ENCODE measurements at places on chromosomes 11 and 22. TPM values are rescaled to one million over a fixed set of nuclear protein-coding genes. Genes with fewer than 3 reads are reported as not detected.

- H3K27ac ChIP-seq, result no peak overlapping the region
- H3K4me1 ChIP-seq, result peaks cover 35% of the 10 kb centered on the region
Measured at GRCh38 chr11:33868647-33869461, 23.0 kb downstream of the LMO2 start.

GRCh38 chr11:121839781-121840180, 276.2 kb downstream of the BLID start:
- no peak overlapping the region for H3K4me3 ChIP-seq
- no peaks in the 10 kb centered on the region for H3K27me3 ChIP-seq
- no peak overlapping the region for H3K27ac ChIP-seq
- DNase-seq, result no peak

DNA sequence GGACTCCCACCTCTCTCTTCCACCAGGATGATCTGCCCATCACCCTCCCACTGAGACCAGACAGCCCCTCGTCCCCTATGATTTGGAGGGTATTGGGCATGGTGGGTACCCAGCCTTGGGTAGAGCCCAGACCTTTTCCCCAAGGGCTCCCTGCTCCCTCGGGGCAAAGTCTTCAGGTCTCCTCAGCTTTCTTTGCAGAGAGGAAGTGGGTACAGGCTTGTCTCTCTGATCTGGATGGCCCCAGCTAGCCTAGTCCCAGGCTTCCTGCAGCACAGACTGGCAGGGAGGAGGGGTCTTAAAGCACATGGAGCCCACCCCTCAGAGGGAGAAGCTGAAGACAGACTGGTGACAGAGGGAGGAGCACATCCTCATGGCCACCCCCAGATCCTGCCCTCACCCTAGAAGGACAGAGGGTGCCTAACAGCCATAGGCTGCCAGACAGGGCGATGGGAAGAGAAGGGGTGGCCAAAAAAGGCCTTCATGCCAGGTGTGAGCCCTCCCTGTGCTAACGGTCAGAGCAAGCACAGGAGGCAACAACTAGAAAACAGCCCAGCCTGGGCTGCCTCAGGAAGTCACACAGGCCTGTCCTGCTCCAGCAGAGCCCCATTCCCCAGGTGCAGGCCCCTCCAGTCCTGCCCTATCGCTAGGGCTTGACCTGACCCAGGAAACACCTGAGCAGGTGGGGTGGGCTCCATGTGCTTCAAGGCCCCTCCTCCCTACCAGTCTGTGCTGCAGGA, 30.4 kb downstream of the SLC22A12 start:
- H3K27ac ChIP-seq, result no peak overlapping the region
- peaks cover 6% of the 10 kb centered on the region for H3K4me1 ChIP-seq
- H3K4me3 ChIP-seq, result no peak overlapping the region
- DNase-seq, result no peak

DNA sequence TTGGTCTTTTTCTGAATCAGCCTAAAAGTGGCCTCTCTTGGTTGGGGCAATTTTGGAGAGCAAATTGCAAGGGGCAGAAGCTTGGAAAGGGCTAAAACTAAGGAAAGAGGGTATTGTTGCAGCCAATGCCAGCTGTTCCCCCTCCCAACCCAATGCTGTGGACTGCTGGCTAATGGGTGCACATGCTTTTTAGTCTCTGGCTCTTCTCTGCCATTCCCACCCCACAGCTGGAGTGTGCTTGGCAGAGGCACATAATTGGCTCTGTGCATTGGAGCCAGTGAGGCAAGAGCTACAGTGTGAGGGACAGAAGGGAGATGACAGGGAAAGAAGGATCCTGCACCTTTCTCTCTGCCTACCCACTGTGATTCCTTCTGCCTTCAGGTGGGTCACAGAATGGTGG, 140.0 kb downstream of the NECTIN1 start:
- no peak for DNase-seq
- H3K36me3 ChIP-seq, result no peaks in the 10 kb centered on the region
- peaks cover 15% of the 10 kb centered on the region for H3K4me1 ChIP-seq
- H3K27ac ChIP-seq, result no peak overlapping the region
- H3K4me3 ChIP-seq, result no peak overlapping the region

DNA sequence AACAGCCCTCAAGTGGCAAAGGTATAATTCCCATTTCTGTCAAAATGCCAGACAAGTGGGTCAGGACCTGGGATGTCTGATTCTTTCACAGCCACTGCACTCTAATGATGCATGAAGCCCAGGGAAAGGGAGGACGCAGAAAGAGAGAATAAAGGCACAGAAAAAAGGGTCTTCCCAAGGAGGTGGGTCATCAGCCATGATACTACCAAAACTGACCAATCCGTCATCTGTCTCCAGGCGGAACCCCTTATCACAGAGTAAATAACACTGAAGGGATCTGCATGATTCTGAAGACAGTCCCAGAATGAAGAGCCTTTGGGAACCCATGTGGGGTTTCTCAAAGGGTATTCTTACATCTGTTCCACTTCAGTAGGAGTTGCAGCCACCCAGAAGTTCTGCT, 73.8 kb upstream of the OPCML start:
- no peaks in the 10 kb centered on the region for H3K27me3 ChIP-seq
- no peaks in the 10 kb centered on the region for H3K4me1 ChIP-seq
- no peak overlapping the region for H3K4me3 ChIP-seq
- DNase-seq, result no peak
- H3K27ac ChIP-seq, result no peak overlapping the region
- no peaks in the 10 kb centered on the region for H3K36me3 ChIP-seq

- DNase-seq, result peak; percentile 59
- H3K4me1 ChIP-seq, result no peaks in the 10 kb centered on the region
- no peak overlapping the region for H3K4me3 ChIP-seq
- no peak overlapping the region for H3K27ac ChIP-seq
Measured at GRCh38 chr22:17891481-17892167, 117.4 kb upstream of the BID start.

The LARGE2 gene
- 107 TPM for total RNA-seq

The PKDREJ gene
- total RNA-seq, result not detected

The SAA4 gene
- not detected for total RNA-seq

GRCh38 chr11:94760296-94760695, 7.9 kb upstream of the AMOTL1 start:
- H3K36me3 ChIP-seq, result no peaks in the 10 kb centered on the region
- H3K4me3 ChIP-seq, result no peak overlapping the region
- H3K27ac ChIP-seq, result no peak overlapping the region
- peaks cover 18% of the 10 kb centered on the region for H3K4me1 ChIP-seq
- peaks cover 39% of the 10 kb centered on the region for H3K27me3 ChIP-seq
- DNase-seq, result no peak

- H3K27me3 ChIP-seq, result peaks cover 2% of the 10 kb centered on the region
- peak; percentile 19 for DNase-seq
- no peaks in the 10 kb centered on the region for H3K36me3 ChIP-seq
- no peak overlapping the region for H3K27ac ChIP-seq
- no peak overlapping the region for H3K4me3 ChIP-seq
Measured at GRCh38 chr22:38835888-38836301, 7.9 kb downstream of the NPTXR start.

- DNase-seq, result no peak
- H3K4me3 ChIP-seq, result no peak overlapping the region
- H3K4me1 ChIP-seq, result no peaks in the 10 kb centered on the region
Measured at GRCh38 chr22:47738472-47739013, 976.1 kb downstream of the TBC1D22A start.

DNA sequence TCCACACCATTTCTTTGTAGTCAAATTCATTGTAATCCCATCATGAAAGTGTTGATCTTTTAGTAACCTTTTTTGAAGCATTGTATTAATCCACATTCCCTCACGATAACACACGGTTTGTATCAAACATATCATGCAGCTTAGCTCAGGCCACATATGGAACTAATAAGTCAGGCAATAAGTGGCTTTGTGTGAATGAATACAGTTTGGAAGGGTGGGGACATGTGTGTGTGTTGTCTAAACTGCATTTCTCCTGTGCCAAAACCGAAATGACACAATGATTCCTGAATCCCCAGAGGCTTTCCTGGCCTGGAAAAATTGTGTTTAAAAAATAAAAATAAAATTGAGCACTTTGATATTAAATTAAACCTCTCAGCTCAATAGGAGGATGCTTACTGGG, 98.3 kb downstream of the WNT11 start:
- H3K27me3 ChIP-seq, result no peaks in the 10 kb centered on the region
- no peak overlapping the region for H3K27ac ChIP-seq
- no peak overlapping the region for H3K4me3 ChIP-seq
- H3K4me1 ChIP-seq, result no peaks in the 10 kb centered on the region
- DNase-seq, result no peak

DNA sequence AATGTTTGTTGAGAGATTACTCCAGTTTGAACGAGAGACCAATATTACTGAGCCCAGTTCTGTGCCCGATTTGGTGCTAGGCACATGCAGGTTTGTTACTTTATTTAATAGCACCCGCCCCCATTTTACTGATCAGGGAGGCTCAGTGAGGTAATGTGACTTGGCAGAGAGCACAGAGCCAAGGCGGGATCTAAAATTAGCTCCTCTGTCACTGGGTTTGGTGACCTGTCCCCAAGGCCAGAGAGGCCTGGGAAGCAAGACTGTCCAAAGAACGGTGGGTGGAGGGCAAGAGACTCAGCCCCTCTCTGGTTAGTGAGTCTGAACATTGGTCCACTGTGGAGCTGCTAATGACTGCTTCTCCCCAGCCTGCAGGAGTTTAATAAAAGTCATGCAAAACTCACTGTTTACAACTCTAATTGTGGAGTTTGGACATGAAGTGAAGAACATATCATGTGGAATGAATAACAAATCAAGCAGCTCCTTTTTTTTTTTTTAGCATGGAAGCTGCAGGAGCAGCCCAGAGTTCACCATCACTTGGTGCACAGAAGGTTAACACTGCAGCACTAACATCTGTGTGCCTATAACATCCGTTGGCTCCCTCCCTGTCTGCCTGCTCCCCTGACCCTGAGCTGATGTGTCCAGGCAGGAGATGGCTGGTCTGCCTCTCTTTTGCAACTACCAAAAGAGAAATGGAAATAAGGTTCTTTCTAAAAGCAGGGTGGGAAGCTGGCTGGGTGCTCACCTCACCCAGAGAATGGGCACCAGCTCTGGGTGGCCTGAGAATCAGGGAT, 39.0 kb downstream of the CSNK2A3 start:
- no peaks in the 10 kb centered on the region for H3K36me3 ChIP-seq
- H3K4me3 ChIP-seq, result no peak overlapping the region
- DNase-seq, result no peak
- no peak overlapping the region for H3K27ac ChIP-seq

The MMP11 gene
- total RNA-seq, result 12.1 TPM

- no peaks in the 10 kb centered on the region for H3K36me3 ChIP-seq
- H3K27ac ChIP-seq, result no peak overlapping the region
- H3K4me1 ChIP-seq, result no peaks in the 10 kb centered on the region
- peaks cover 22% of the 10 kb centered on the region for H3K27me3 ChIP-seq
- H3K4me3 ChIP-seq, result no peak overlapping the region
Measured at GRCh38 chr11:2814751-2815150, 70.8 kb downstream of the CDKN1C start.

- H3K27ac ChIP-seq, result no peak overlapping the region
- no peaks in the 10 kb centered on the region for H3K36me3 ChIP-seq
- no peak for DNase-seq
- H3K4me1 ChIP-seq, result peaks cover 32% of the 10 kb centered on the region
- H3K4me3 ChIP-seq, result no peak overlapping the region
Measured at GRCh38 chr11:61690706-61691379, 10.7 kb downstream of the DAGLA start.

The LGALS12 gene
- 0.62 TPM for total RNA-seq

The CCDC73 gene
- total RNA-seq, result not detected

The OR10A2 gene
- total RNA-seq, result not detected

- no peak overlapping the region for H3K27ac ChIP-seq
- no peak overlapping the region for H3K4me3 ChIP-seq
- H3K27me3 ChIP-seq, result no peaks in the 10 kb centered on the region
Measured at GRCh38 chr22:43883012-43883661, 8.7 kb downstream of the PNPLA5 start.

DNA sequence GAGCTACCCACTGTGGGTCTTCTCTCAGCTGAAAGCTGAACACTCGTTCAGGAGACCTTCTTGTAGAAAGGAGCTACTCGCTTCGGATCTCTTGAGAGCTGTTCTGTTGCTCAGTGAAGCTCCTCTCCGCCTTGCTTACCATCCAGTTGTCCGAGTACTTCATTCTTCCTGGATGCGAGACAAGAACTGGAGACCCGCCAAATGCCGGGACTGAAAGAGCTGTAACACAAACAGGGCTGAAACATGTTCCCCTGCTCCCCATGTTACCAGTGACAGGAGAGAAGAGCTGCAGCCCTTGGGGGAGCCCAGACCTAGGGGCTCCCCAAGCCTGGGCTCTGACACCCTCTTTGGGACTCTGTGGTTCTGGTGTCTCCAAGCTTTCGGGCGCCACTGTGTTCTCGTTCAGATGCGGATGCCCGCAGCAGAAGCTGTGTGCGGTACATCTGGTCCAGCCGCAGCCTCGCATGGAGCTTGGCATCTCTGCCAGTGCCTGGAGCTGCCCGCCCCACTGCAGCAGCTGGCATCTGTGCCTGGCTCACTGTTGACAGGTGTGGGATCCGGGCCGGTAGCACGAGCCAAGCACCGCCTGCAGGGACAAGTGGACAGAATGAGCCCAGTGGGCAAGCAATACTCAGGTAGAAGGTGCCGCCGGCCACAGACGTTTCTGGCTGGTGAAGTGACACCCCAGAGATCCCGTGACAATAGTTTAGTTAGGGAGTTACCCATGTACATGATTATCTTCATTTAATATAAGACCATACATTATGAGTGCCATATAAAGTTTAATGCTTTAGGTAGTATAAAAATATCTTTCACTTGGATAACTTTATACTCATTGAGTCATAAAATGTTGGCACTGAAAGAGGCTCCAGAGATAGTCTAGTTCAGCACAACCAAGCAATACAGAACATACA, 49.1 kb downstream of the EMSY start:
- H3K4me1 ChIP-seq, result no peaks in the 10 kb centered on the region
- H3K27me3 ChIP-seq, result no peaks in the 10 kb centered on the region
- H3K36me3 ChIP-seq, result peaks cover 10% of the 10 kb centered on the region
- H3K27ac ChIP-seq, result no peak overlapping the region
- DNase-seq, result no peak

The NRXN2 gene
- 17.0 TPM for total RNA-seq

- DNase-seq, result no peak
- peaks cover 95% of the 10 kb centered on the region for H3K27me3 ChIP-seq
- no peaks in the 10 kb centered on the region for H3K36me3 ChIP-seq
- no peaks in the 10 kb centered on the region for H3K4me1 ChIP-seq
- H3K4me3 ChIP-seq, result no peak overlapping the region
Measured at GRCh38 chr22:22479999-22480532, 28.5 kb downstream of the ZNF280B start.

GRCh38 chr11:57124917-57125316, 56.8 kb upstream of the LRRC55 start:
- no peak overlapping the region for H3K27ac ChIP-seq
- peaks cover 19% of the 10 kb centered on the region for H3K4me1 ChIP-seq
- no peak overlapping the region for H3K4me3 ChIP-seq
- no peaks in the 10 kb centered on the region for H3K36me3 ChIP-seq
- no peak for DNase-seq
- no peaks in the 10 kb centered on the region for H3K27me3 ChIP-seq

- H3K36me3 ChIP-seq, result no peaks in the 10 kb centered on the region
- no peaks in the 10 kb centered on the region for H3K27me3 ChIP-seq
- H3K27ac ChIP-seq, result no peak overlapping the region
- DNase-seq, result no peak
- no peak overlapping the region for H3K4me3 ChIP-seq
- peaks cover 31% of the 10 kb centered on the region for H3K4me1 ChIP-seq
Measured at GRCh38 chr11:77525455-77526091, 51.7 kb upstream of the PAK1 start.

Measured in GM23338 (cell line).